ENCODE measurements at places on chromosomes 1 and 21. TPM values are rescaled to one million over a fixed set of nuclear protein-coding genes. Genes with fewer than 3 reads are reported as not detected.

CBS gene
- total RNA-seq: 6.6 TPM

ASTN1 gene
- total RNA-seq: not detected

RCOR3 gene
- total RNA-seq: 11.6 TPM

CD244 gene
- total RNA-seq: not detected

SPRR5 gene
- total RNA-seq: not detected

OR6F1 gene
- total RNA-seq: not detected

CFHR2 gene
- not detected for total RNA-seq

S100A9 gene
- total RNA-seq: not detected

CTSE gene
- not detected for total RNA-seq

All from dermis lymphatic vessel endothelial cell (primary cell).